Hippocampal formation (tissue), 2 donors: ENCODE measurements at places on chromosomes 12 and 14.
A peak's percentile ranks its signal among the peaks of the same experiment; 100 is the strongest.

DNA sequence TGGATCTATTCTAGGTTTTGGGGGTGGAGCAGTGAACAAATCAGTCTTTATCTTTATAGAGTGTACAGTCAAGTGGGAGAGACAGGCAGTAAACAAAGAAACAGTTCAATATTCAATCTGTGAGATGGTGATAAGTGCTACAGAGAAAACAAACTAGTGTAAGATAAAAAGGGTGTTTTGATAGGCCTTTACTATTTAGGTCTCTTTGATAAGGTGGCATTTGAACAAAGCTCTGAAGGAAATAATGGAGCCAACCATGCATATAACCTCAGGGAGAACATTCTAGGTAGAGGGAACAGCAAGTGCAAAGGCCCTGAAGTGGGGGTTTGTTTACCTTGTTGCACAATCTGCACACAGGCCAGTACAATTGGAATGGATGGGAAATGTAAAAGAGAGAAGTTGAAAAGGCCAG lies 47.3 kb downstream of the PTPN11 start:
- DNase-seq = no peak

GRCh38 chr14:75614179-75614578 lies 35.8 kb downstream of the FLVCR2 start:
- DNase-seq = no peak

- no peak for DNase-seq
Measured at GRCh38 chr12:58306266-58307000, 365.1 kb downstream of the ATP23 start.

GRCh38 chr12:108730365-108731104 lies 783 bp downstream of the CORO1C start:
- DNase-seq = peak; percentile 57
